NCI-H460 (cell line): ENCODE measurements at places on chromosomes 1 and 21.

DNA sequence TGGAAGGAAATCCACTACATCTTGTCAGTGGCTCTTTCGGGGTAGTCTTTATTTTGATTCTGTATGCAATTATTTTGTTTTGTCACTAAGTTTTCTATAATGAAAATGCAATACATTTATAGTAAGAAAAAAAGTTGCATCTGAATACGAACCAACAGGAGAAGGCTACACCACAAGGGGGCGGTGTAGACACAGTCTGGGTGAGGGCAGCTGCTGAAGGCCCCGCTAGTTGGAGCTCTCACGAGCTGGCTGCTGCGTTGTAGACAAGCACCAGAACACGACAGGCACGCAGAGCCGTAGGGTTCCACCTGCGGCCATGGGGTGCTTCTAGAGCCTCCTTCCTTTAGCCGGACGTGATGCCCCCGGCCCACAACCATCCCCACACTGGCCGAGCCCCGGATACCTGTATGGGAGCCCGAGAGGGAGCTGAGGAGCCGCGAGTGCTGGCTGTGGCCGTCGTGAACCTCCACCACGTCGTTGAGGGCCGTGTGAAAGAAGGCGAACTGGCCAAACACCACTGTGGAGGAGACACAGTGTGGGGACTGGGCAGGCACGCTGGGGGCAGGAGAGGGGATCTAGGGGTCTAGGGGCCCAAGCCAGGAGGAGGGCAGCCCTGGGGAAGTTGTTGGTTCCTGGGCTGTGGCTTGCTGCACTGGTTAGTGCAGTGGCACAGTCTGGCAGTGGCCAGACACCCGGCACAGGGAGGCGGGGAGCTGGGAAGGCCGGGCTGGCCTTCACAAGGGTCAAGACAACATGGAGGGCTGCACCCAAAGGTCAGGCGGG lies 160.8 kb downstream of the ZSCAN20 start:
- DNase-seq: peak; percentile 79

DNA sequence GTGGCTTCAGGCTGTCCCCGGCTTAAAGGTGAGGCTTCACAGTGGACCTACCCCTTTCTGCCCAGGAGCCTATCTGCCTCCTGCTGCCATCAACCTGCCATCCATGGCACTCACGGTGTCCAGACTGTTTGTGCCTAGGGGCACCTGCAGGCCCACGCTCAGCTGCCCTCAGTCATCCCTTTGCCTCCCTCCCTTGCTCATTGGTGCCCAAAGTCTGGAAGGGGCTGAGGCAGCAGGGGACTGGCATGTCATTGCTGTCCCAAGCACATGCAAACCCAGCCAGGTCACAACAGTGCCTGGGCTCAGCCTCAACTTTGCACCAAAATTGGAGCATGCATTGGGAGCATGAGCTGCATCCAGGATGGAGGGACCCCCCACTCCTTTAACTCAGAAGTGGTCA lies 1142.7 kb upstream of the NCAM2 start:
- no peak for DNase-seq

DNA sequence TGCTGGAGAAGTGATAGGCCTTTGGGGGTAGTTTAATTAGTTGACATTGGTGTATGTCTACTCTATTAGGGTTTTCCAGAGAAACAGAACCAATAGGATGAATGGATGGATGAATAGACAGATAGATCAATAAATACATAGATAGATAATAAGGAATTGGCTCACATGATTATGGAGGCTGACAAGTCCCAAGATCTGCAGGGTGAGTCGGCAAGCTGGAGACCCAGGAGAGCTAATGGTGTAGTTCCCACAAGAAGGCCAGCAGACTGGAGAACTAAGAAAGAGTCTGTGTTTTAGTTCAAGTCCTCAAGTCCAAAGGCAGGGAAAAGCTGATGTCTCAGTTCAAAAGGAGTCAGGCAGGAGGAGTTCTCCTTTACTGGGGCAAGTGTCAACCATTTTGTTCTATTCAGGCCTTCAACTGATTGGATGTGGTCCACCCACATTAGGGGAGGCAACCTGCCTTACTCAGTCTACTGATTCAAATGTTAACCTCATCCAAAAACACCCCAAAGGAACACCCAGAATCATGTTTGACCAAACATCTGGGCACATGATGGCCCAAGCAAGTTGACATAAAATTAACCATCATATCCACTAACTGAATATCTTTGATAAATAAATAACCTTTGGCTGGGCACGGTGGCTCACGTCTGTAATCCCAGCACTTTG lies 4.5 kb upstream of the SDE2 start:
- DNase-seq: no peak

DNA sequence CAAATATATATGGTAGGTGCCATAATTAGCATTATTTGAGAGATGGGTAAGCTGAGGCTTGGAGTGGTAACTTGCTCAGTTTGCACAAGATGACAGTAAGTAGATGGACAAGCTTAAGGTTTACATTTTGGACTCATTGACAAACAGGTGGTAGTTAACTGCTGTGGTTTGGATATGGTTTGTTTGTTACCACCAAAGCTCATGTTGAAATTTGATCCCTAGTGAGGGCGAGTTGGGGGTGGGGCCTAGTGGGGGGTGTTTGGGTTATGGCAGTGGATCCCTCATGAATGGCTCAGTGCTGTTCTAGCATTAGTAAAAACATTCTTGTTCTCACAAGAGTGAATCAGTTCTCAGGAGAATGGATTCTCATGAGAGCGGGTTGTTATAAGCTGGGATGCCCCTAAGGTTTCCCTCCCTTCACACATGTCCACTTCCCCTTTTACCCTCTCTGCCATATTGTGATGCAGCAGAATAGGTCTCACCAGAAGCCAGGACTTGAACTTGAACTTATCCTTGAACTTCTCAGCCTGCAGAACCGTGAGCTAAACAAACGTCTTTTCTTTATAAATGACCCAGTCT lies 6.6 kb upstream of the PRRX1 start:
- DNase-seq: no peak

- DNase-seq: no peak
Observed at GRCh38 chr1:44044071-44044801, 13.0 kb upstream of the SLC6A9 start.
